ENCODE measurements at places on chromosomes 6 and 20.
A peak's percentile ranks its signal among the peaks of the same experiment; 100 is the strongest.

DNA sequence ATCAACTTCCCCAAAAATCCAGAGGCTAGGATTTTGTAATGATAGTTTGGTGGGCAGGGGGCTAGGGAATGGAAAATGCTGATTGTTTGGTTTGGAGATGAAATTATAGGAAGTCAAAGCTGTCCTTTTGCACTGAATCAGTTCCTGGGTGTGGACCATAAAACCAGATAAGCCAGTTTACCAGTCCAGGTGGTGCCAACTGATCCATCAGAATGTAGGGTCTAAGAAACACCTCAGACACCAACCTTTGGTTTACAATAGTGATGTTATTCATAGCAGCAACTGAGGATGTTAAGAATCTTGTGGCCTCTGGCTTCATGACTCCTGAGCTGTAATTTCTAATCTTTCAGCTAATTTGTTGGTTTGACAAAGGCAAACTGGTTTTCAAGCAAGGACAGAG lies 496.6 kb upstream of the EPHA7 start:
- DNase-seq: no peak

GRCh38 chr20:3250091-3250504 lies 11.1 kb upstream of the SLC4A11 start:
- DNase-seq: peak; percentile 20

GRCh38 chr6:151497905-151498304 lies 4.1 kb downstream of the CCDC170 start:
- DNase-seq: no peak

- DNase-seq: no peak
Measured at GRCh38 chr6:113299531-113299930, 557.6 kb upstream of the MARCKS start.
